Activated naive CD8-positive, alpha-beta T cell treated with anti-CD3 and anti-CD28 coated beads, Interleukin-2, amount 10 ng/mL, durations not matched to agents 7 days and 5 days (primary cell): ENCODE measurements at places on chromosomes 12 and 14. TPM values are rescaled to one million over a fixed set of nuclear protein-coding genes. Genes with fewer than 3 reads are reported as not detected.

Gene FSCB
- not detected for total RNA-seq

Gene DPY19L2
- total RNA-seq: 7.6 TPM

Gene LRIG3
- not detected for total RNA-seq

Gene DAO
- not detected for total RNA-seq

Gene FOXA1
- total RNA-seq: not detected

DNA sequence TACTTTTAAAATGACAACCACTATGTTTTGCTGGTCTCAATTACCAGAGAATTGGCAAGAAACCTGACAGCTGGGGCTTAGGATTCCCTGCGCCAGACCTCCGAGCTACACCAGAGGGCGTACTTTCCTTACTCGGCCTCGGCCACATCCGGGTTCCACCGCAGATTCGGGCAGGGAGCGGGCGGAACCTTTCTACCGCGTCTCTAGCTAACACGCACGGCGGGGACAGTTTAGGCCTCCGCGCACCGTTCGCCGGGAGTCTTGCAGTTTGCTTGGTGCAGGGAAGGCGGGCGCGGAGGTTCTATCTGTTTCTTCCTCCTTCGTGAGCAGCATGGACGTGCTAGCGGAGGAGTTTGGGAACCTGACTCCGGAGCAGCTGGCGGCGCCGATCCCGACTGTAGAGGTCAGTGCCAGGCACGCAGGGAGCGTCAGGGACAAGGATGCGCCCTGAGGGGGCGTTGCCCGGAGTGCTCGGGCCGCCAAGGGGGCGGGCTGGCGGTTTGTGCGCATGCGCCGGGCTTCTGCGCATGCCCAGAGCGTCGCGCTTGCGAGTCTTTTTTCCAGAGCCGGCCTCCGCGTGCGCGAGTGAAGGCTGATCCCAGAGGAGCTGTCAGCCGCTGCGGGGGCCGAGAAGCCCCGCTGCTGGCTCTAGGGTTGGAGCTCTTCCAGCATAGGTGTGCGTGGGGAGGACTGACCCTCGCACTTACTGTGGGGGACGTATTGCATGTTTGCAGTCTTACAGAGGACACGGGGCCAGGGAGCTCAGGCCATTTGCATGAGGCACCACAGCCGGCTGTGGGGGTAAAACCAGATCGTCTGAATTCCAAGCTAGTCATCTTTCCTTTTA lies at the start of gene POLR3B:
Gene POLR3B, plus strand, starts transcription at position 200 of the 847 bp plus-strand sequence. Its CDS starts 132 bp downstream, at position 332.
- DNase-seq: peak; percentile 96

- DNase-seq: no peak
These were observed 163.4 kb downstream of the KICS2 start for GRCh38 chr12:64058541-64059265.

DNA sequence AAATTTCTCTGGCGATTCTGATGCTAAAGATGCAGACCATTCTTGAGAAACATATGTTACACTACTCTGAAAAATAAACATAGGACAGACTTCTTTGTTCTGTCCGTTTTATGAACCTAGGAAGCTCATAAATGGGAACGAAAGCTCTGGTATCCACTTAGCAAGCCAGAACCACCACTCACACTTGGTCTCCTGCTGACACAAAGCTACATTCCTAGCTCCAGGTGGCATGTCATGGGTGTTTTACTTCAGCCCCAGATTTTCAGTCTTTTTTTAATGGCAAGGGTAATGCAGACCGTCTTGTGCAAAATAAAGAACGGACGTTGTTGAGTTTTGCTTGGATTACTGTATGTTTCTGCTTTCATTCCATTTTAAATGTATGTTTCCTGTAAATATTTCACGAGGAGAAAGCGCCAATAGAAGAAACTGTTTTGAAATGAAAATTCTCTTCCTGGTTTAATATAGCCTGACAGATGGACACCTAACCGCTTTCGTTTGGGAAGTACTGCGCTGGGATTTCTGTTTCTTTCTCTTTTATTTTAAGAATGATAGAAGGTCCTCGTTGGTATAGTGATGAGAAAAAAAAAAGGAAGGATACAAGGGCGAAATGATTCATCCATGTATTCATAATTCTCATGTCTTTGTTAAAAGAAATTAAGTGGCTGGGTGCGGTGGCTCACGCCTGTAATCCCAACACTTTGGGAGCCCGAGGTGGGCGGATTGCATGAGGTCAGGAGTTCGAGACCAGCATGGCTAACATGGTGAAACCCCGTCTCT lies 871 bp upstream of the COQ5 start:
- no peak for DNase-seq

GRCh38 chr14:102610968-102611811 lies 18.7 kb downstream of the RCOR1 start:
- DNase-seq: no peak

GRCh38 chr14:98226411-98226810 lies 1045.6 kb downstream of the BCL11B start:
- DNase-seq: no peak

DNA sequence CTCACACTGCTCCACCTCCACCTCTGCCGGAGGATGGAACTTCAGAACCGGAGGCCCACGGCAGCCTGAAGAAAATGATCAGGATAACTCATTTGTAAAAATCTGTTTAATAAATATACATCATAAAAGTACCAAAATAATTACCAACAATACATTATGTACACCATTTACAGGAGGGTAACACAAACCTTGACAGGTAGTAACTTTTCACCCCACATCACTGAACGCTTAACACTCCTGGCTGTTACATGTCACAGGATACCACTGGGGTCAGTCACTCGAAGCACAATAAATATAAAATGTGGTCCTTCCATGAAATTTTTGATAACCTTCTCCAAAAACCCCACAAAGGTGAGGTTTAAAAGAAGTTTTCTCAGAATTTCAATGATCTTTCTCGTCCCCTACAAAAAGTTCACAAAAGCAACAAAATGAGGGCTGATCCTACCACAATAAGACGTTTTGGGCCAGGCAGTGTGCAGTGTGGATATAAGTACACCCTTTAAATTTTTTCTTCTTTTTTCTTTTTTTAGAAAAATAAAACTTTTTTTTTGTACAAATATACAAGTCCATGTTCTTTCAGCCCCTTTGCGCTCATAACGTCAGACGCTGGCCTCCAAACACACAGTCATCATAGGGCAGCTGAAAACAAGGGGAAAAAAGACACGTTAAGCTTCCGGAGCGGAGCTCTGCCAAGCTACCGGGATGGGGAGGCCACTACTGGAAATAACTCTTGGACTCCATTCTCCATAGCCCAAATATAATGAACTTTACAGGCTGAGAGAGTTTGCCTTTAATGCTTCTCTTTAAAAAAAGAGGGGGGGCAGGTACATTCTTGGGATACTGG lies 2.9 kb downstream of the NFKBIA start:
- DNase-seq: no peak

- no peak for DNase-seq
These were observed 5.0 kb downstream of the CMTM5 start for GRCh38 chr14:23381871-23382270.

DNA sequence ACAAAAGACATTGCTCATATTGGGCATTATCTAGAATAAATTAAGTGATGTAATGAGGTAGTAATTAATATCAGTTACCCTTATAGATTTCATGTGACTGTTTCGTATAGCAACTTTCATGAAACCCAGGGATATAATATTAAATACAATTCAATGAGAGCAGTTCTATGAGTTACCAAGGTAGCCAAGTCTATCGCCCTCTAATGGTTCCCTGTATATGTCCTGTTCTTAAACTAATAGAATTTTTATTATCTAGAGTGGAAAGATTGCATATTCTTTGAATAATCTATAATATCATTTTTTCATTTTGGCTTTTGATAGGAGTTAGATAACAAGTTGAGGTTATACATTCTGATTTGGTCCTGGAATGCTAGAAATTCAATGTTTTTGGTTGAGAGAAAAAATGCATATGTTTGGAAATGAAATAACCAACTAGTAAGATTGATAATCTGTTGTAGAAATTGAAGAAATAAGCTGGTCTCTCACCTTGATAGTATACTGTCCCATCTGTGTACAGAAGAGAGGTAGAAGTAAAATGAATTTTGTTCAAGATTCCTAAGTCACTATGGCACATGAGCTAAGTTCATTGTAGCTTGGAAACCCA lies 59.7 kb downstream of the SCFD1 start:
- DNase-seq: no peak

DNA sequence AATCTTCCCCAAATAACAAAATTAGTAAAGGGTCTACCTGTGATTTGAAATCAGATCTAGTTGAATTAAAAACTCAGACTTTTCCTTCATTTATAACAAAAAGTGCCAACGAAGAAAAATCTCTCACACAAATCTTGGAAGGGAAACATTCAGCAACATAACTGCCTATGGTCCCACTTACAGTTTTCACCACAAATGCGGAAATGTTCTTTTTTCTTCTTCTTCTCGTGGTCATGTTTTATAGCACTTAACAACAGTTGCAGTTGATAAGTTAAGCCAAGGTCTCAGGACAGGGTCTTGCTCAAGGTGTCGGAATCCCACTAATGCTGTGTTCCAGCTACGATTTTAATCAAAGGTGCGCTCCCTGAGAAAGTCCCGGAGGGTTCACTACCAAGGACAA lies 10.1 kb downstream of the RNASE6 start:
- no peak for DNase-seq

- DNase-seq: no peak
These were observed 6.3 kb downstream of the PPM1H start for GRCh38 chr12:62928632-62929031.

DNA sequence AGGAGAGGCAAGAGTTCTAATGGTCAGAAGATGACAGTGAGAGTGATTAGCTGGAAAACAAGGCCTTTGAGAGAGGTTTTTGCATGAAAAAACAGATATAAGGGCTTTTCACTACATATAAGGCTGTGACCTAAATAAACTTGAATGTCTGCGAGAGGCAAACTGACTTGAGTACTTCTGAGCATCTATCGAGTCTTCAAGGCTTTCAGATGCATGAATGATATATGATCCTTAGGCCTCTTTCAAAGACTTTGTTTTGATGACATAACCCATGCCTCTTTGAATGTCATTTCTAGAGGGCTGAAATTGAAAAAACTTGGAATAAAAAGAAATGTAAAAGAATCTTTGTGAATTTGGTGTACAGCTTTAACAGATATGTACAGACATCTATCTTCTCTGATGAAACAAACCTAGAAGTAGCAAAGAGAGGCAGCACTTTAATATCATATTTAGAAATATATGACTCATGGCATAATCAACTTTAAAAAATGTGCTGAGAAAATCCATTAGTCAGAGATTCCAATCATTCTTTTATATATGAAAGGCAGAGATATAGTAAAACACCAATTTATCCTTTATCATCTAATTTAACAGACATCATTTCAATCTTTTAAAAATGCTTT lies 72.6 kb downstream of the PPM1H start:
- no peak for DNase-seq

DNA sequence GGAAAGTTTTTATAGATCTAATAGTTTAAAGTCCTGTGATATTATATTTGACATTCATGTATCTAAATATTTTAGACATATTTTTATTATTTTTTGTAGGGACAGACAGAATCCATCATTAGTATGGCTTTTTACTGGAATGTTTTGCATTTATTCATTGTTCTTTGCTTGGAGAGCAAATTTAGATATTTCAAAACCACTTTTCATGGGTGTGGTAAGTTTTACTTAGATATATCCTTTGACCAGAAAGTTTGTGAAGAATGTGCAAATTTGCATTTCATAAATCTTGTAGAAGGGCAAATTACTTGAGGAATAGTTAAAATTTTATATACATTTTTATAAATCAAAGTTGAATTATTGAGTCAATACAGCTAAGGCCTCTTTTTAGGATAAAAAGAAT lies 37.5 kb downstream of the TMEM260 start:
- no peak for DNase-seq

DNA sequence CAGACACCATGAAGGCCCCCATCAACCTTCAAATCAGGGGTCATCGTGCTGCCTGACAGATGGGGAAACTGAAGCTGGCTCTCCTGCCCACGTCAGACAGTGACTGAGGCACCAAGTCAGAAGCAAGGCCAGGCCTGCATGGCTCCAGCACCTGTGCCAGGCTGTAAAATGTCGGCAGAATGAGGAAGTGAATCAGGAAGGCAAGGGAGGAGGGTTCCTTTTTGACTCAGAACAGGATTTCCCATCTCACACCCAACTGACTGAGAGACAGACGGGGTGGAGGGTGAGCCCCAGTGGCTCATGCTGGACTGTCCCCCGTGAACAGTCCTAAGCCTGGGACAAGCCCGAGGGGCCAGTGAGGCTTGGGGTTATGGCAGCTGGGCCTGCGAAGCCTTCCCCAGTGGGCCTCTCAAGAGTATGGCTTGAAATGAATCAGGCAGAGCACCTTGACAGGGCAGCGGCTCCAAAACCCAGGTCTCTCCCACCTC lies 20.9 kb downstream of the SYNE3 start:
- no peak for DNase-seq

- DNase-seq: no peak
These were observed 10.8 kb upstream of the TCTN2 start for GRCh38 chr12:123659996-123660727.
